AG04449 (cell line): ENCODE measurements at places on chromosomes 3 and 15.

- DNase-seq: no peak
Measured at GRCh38 chr3:45872569-45872968, 13.8 kb upstream of the CCR9 start.

DNA sequence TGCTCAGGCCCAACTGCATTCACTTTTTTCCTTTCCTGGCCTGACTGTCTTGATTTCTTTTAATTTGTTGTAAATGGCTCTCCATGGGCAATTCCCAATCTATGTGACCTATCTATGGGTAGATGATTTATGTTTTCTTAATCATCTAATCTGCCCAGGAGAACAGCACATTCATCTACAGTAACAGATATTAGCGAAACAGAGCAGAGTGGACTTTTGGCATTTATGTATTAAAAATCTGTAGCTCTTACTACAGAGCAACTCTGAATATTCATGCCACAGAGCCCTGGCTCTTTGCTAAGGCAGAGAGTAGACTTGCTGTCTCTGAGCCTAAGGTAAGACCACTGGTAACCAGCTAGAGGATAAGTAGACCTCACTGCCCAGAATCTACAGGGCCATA lies 674.9 kb upstream of the ADAMTS9 start:
- DNase-seq: no peak

GRCh38 chr3:42756681-42757213 lies 16.3 kb downstream of the CCDC13 start:
- no peak for DNase-seq

DNA sequence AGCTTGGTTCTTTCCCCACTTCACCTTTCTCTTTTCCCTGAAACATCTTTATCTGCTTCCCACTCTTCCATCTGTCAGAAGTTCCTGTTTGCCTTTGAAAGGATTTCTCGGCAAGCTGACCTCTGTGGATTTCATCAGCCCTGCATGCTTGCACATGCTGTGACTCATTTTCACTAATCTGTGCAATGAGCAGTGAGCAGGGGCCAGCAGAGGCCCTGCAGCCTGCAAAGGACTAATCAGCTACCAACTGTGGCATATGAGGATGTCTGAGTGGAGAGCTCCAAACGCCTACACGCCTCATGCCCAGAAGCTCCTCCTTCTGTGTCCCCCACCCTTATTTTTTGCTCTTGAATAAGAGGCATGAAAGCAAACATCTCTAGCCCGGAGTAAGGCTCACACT lies 333.0 kb upstream of the SEMA6D start:
- DNase-seq: peak; percentile 61

- DNase-seq: peak; percentile 85
Measured at GRCh38 chr15:41490355-41490754, 3.3 kb upstream of the ITPKA start.

DNA sequence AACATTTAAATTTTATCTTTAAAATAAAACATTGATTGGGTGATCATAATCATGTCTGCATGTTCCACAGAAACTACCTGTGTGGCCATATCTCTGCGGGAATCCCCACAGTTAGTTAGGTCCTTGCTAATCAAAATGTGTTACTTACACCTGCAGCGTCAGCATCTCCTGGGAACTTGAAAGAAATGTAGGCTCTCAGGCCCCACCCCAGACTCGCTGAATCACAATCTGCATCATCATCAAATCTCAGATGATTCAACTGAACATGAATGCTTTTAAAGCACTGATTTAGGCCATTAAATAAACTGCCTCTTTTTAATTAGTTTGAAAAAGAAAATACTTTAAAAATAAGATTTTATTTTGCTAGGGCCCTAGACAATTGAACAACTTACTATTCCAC lies 577.8 kb downstream of the PYDC2 start:
- DNase-seq: no peak

DNA sequence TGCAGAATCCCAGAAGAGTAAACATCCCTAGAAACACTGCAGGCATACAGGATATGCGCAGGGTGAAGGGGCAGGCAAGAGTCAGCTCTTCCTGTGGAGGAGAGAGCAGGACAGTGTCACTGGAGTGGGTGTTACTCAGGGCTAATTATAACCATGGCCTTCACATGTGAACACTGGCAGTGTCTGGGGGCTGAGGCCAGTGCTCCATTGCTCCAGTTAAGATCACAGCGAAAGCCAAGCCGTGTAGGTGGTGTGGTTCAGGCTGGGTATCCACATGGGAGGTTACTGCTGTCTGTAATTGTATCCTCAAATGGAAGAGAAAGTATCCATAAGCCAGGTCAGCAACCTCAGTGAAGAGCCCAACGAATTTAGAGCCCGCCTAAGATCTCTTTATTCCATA lies 84.6 kb downstream of the MESD start:
- no peak for DNase-seq
